ENCODE measurements at places on chromosomes 6 and 20.

DNA sequence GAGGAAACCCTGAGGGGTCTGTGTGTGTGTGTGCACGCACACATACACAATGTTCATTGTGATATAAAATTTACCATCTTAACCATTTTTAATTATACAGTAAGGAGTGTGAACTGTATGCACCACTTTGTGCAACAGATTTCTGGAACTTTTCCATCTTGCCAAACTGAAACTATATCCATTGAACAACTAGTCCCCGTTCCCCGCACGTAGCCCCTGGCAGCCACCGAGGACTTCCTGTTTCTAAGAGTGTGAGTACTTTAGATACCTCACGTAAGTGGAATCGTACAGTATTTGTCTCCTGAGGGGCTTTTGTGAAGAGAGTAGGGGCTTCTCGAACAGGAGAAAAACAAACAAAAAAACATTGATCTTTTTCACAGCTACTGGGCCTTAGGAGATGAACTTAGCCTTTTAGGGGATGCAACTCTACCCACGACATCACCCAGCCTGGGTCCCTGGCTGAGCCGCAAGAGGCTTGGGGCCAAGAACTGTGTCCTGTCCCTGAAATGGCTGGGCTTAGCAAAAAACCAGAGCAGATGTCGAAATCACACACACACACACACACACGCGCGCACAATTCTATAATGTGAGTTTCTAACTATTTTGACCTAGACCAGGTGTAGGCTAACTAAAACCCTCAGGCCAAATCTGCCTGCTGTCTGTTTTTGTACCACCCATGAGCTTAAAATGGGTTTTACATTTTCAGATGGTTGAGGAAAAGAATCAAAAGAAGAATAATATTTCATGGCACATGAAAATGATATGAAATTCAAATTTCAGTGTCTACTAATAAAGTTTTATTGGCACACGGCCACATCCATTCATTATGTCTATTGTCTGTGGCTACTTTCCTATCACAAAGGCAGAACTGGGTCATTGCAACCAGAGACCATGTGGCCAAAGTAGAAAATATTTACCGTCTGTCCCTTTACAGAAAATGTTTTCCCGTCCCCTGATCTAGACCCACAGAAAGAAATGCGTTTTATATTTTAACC is 144.2 kb downstream of the EYA2 start:
- no peak for DNase-seq

DNA sequence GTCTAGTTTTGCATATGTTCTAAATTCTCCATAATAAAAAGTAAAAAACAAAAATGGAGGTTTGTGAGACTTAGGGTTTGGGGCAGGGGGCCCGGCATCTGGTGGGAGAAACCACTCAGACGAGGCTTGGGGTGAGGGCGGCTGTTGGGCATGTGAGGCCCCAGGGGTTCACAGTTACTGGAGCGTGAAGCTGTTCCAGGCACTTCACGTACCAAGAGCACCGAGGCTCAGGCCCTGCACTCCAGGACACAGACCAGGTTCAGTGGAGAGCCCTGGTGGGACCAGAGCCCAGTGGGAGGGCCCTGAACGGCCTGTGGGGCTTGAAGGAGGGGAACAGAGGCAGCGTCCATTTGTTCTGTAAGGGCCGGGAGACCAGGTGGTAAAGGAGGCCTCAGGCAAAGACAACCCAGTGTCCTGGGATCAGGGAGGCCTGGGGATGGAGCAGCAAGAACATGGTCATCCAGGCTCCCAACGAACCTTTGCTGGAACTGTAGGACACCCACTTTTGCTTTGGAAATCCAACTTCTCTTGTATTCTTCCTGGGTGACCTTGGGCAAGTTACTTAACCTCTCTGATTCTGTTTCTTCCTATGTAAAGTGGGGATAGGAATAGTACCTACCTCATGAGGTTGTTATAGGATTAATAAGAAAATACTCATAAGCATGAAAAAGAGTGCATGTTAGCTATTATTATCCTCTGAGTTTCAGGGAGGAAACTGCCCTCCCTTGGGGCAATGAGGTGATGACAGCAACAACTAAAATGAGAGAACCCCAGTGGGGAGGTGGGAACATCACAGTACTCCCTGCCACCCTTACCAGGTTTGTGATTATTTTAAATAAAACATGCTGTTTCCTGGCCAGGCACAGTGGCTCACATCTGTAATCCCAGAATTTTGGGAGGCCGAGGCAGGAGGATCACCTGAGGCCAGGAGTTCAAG is 1.1 kb upstream of the FGD2 start:
- DNase-seq: peak; percentile 80

- peak; percentile 72 for DNase-seq
Measured at GRCh38 chr20:18496740-18497592, at the start of gene RBBP9. Gene RBBP9 (minus strand): TSS chr20:18497225. CDS start chr20:18497167, 58 bp downstream.

DNA sequence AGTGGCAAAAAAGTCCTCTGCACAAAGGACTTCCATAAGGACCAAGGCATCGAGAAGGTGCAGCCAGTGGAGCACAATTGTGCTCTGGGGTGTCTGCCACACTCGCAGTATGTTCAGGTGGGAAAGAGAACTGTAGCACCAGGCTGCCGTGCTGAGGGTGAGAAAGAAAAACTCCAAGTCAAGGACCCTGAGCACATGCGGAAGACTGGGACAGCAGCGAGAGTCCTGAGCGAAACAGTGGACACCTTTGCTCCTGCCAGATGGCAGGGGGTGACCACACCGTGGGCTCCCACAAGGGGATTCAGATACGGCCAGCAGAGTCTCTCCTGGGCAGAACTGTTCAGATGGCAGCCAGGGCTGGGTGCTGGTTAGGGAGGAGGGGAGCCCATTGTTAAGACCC is 73.6 kb downstream of the POPDC3 start:
- DNase-seq: no peak

DNA sequence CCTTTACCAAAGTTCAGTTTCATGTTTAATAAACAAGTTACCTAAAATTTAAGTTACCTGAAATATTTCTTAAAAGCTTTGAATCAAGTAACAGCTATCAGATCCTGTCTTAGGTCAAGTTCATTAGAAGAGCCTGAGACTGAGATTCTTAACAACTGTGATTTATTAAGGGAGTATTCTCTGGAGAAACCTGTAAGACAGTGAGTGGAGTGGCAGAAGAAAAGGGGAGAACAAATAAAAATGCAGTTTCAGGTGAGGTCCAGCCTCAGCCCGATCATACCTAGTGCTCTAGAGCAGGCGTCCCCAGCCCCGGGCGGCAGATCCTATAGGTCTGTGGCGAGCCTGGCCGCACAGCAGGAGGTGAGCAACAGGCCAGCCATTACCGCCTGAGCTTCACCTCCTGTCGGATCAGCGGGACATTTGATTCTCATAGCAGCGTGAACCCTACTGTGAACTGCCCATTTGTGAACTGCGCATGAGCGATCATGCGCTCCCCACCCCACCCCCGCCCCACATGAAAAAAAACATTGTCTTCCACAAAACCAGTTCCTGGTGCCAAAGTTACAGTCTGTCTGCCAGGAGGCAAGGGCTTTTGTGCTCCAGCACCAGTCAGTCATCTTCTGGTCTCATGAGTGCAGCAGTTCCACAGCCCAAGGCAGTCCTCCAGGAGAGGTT is 59.2 kb upstream of the ADGRB3 start:
- DNase-seq: no peak

GRCh38 chr6:145139140-145139850 is 596.0 kb downstream of the EPM2A start:
- no peak for DNase-seq

GRCh38 chr6:170243791-170244291 is 47.0 kb downstream of the DLL1 start:
- DNase-seq: no peak

- no peak for DNase-seq
Measured at GRCh38 chr20:58550275-58551059, 35.3 kb upstream of the APCDD1L start.

- peak; percentile 12 for DNase-seq
Measured at GRCh38 chr20:38181207-38181801, 16.2 kb upstream of the TGM2 start.

GRCh38 chr20:17315407-17316231 is 88.8 kb downstream of the PCSK2 start:
- no peak for DNase-seq

DNA sequence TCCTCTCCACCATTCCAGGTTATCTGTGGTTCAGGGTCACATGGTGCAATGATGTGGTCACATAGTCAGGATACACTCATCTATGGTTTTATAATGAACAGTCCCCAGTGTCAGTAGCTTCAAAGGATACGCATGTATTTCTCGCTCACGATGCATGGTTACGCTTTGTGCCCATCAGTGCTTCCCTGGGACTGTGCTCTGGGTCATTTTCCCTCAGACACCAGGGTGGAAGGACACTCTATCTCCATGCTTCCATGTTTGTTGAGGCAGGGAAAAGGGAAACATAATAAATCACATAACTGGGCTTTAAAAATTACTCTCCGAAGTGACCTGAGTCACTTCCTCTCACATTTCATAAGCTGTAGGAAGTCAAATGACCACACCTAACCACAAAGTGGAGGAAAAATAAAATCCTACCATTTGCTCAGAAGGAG is 394.8 kb upstream of the NOX3 start:
- no peak for DNase-seq

DNA sequence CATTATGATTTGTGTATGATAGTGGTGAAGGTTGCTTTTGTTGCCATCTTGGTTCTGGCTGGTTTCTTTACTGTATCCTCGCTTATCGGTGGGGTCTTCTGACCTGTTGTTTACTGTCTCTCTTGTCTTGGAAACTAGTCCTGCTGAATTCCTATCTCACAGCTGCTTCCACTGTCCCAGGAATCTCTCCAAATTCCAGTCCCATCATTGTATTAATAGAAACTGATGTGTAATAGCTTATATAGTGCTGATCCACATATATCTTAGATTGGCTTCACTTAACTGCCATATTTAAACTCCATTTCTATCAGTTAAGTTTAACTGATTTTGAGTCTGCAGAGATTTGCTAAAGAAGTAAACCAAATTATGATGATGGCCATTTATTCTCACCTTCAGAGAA is 5.9 kb downstream of the GTF2H5 start:
- no peak for DNase-seq

- DNase-seq: no peak
Measured at GRCh38 chr20:3681931-3682781, at the start of gene ADAM33. Gene ADAM33 (minus strand): TSS chr20:3682010. CDS start chr20:3682004, 6 bp downstream.

GRCh38 chr20:45432294-45432693 is 16.4 kb downstream of the PIGT start:
- DNase-seq: peak; percentile 85
